ENCODE measurements at places on chromosomes 1 and 21.

DNA sequence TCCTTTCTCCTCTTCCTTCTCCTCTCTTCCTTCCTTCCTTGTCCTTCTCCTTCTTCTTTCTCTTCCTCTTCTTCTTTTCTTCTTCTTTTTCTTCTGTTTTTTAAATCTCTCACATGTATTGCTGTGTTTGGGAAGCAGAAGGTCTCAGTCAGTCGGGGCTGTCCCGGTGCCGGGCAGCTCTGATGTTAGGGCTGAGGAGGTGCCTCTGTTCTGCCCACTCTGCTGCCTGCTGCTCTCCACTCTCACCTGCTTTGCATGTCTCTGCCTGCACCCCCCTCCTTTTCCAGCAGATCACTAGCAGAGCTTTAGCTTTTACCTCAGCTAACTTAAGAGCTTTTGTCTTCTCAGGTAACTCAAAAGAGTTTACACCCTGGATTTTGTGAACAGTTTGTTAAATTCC lies 276.6 kb downstream of the CHRM3 start:
- no peak for DNase-seq

- DNase-seq: no peak
Measured at GRCh38 chr21:36654796-36655325, 44.1 kb upstream of the SIM2 start.

- DNase-seq: no peak
Measured at GRCh38 chr1:17258758-17259130, 9.8 kb downstream of the PADI3 start.

DNA sequence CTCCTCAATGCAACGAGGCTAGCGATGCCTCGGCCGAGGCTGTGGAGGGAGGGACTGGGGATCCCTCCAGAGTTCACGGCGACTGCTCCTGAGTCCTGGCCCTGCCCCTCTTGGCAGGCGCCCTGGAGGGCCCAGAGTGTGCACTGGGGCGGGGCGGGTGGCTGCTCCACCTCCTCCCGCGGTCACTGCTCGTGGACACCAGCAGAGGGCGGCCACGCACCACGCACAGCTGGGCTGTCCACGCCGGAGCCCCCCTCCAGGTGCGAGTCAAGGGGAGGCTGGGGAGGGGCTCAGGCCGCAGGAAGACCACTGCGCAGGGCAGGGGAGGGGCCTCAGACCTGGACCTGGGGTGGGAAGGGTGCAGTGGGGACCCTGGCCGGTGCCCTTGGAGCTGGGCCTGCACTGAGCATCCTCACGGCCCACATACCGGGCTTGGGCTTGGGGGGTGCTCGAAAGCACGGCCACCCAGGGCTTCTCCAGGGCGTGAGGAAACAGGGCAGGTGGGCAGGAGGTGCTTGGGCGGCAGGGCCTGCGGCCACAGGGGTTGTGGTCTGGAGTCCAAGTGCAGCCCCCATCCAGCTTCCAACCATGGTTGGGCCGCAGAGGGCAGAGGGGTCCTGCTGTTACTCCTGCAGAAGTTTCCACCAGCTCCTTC lies 20.6 kb upstream of the TTC34 start:
- DNase-seq: no peak

DNA sequence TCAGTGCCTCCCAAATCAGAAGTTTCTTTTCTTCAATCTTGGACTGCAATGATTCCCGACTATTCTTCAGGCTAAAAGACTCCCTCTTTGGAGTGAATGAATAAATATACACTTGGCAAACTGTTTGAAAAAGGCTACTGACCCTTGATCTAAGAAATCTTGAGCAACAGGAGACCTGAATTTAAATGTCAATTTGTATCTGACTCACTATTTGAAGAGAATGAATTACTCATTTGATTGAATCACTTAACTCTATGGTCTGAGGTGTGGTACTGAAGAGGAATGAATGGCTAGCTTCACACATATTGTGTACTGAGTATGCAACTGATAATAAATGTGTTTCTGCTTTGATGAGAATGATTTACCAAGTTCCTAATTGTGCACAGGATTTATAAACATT lies 4.6 kb upstream of the SMG7 start:
- DNase-seq: no peak

DNA sequence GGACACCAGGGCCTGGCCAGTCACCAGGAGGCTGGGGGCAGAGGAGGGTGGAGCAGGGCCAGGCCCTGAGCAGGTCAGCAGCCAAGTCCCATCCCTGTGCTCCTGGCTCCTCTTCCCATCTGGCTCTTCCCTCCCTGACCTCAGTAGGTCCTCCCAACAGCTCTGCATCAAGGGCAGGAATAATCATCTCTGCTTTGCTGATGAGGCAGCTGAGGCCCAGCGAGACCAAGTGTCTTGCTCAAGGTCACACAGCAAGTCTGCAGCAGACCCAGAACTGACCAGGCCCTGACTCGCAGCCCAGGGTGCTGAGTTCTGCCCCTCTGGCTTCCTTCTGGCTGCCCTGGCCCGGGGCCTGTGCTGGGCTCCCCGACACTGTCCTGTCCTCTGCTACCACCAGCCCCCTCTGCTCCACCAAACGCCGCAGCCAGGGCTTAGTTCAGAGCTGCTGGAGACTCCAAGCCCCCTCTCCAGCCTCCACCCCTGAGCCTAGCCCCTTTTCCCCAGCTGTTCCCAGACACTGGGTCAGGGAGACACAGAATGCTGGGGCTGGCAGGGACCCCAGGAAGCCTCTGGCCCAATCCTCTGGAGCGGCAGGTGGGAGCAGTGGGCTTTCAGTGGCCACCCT lies 224.9 kb downstream of the PTPRU start:
- no peak for DNase-seq

- DNase-seq: peak; percentile 67
Measured at GRCh38 chr1:52055066-52055865, at the start of gene TXNDC12. TSS of gene TXNDC12 (minus strand) at chr1:52055191. CDS start at chr1:52055096, 95 bp downstream.

GRCh38 chr21:28106370-28106890 lies 886.2 kb downstream of the LTN1 start:
- no peak for DNase-seq

- no peak for DNase-seq
Measured at GRCh38 chr1:18261891-18262290, 154.3 kb downstream of the IGSF21 start.

GRCh38 chr1:192552760-192553191 lies 22.8 kb upstream of the RGS1 start:
- DNase-seq: no peak

- DNase-seq: no peak
Measured at GRCh38 chr1:181726320-181727012, 243.1 kb downstream of the CACNA1E start.

- DNase-seq: no peak
Measured at GRCh38 chr1:243438815-243439214, 183.0 kb downstream of the SDCCAG8 start.

GRCh38 chr1:91827087-91827458 lies 58.9 kb downstream of the TGFBR3 start:
- no peak for DNase-seq

GRCh38 chr21:38661889-38662568 lies 143.7 kb upstream of the ETS2 start:
- no peak for DNase-seq

DNA sequence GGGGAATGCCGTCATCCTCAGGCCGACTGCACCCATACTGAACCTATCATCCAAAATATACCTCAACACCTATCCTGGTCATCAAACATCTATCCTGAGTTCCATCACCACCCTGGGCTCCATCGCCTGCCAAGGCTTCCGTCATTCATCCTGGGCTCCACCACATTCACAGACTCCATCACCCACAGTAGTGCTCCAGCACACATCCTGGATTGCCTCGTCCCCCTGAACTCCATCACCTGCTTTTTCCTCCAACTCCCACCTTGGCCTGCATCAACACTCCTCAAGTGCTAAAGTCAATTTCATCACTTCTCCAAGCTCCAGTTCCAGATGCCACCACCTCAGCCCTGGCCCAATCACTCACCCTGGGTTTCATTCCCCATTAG lies 7.8 kb downstream of the MAP3K6 start:
- DNase-seq: no peak

GRCh38 chr1:59028048-59028447 lies 244.2 kb upstream of the JUN start:
- no peak for DNase-seq

- no peak for DNase-seq
Measured at GRCh38 chr1:214650664-214651063, 47.7 kb downstream of the CENPF start.

- DNase-seq: no peak
Measured at GRCh38 chr21:16942703-16943102, 570.1 kb upstream of the CXADR start.

GRCh38 chr1:246373828-246374569 lies 133.1 kb downstream of the SMYD3 start:
- DNase-seq: no peak

GRCh38 chr1:84174051-84174556 lies 30.0 kb downstream of the PRKACB start:
- DNase-seq: no peak

DNA sequence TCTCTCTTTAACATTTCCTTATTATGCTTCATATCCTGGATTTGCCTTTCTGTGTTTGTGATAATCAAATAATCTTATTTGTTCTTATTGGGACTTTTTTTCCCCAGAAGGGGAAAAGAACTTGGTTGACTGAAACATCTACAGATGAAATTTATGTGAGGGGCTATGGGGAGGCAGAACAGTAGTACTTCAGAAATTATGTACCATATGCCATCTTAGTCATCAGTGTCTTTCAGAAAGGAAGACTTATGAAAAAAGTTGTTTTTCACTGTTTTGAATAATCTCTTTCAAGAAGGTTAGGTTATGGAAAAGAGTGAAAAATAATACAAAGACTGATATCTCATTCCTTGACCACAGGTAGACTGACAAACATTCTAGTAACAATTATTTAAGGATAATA lies 30.2 kb upstream of the TRAF5 start:
- no peak for DNase-seq

GRCh38 chr1:154880671-154881070 lies 10.6 kb upstream of the KCNN3 start:
- no peak for DNase-seq

GRCh38 chr1:63269571-63269970 lies 52.8 kb upstream of the FOXD3 start:
- DNase-seq: no peak

DNA sequence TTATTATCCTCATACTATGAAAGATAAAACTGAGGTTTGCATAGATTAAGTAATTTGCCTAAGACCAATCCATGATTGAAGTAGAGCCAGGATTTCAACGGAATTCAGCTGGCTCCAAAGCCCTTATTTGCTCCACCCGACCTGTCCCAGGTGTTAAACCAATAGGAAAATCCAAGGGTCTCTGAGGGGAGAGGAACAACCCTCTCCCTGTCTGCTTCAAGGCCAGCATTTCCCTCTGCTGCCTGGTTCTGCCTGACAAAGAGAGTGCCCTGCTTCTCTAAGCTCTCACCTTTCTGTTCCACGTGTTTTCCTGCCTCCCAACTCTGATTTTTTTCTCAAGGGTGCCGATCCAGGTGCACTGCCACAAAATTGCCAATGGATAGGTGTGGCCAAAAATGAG lies 127.4 kb downstream of the UBE2U start:
- DNase-seq: no peak

- DNase-seq: peak; percentile 24
Measured at GRCh38 chr1:89198491-89199072, at the start of gene GBP4. TSS of gene GBP4 (minus strand) at chr1:89198942. CDS start at chr1:89198834, 108 bp downstream.

DNA sequence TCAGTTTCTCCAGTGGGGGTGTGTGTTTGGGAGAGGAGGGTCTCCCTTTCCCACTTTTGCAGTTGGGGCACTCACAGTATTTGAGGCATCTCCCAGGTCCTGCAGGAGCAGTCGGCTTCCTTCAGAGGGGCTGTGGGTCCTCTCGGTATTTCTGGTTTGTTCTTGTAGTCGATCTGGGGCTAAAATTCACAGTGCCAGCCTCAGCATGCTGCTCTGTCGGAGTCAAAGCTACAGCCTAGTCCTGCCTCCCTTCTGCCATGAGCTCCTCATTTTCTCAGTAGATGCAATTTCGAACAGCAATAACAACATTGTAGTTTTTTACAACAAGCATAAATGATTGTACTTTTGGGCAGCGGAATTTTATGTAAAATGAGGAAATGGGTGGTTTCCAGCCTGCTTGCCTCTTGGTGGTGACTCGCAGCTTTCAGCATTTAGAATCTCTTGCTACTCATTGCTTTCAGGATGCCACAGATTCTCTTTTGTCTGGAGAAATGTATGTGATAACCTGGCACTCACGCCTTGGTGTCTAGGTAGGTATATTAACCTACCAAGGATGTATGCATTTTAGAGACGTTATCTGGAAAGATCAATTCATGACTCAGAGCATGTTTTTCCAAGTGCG lies 82.4 kb upstream of the C21orf91 start:
- no peak for DNase-seq

GRCh38 chr21:36914244-36915013 lies 52.0 kb downstream of the HLCS start:
- no peak for DNase-seq

DNA sequence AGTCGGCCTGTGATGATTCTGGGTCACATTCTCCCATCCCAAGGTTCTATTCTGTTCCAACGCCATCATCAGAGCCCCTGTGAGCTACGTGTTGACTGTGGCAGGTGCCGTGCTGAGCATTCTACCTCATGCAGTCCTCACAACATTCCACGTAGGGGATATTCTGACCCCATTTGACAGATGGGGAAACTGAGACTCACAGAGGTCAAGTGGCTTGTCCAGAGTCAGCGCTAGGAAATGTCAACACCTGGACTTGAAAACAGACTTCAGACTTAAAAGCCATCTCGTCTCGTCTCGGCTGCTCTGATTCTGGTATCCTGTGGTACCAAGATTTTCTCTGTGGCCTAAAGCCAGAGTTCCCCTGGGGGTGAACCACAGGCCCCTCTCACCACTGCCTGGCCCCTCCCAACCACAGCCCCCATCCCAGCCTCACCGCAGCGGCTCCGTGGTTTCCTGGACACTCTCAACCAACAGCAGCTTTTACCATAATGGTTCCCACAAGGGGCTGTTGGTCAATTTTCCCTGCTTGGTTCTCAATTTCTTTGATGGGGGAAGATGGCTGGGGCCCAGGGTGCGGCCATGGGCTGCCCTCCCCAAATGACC lies 39.6 kb downstream of the SDC3 start:
- DNase-seq: peak; percentile 60

GRCh38 chr1:25504706-25505595 lies 38.5 kb upstream of the LDLRAP1 start:
- DNase-seq: no peak

- DNase-seq: no peak
Measured at GRCh38 chr1:201405484-201405831, 6.3 kb upstream of the LAD1 start.

- no peak for DNase-seq
Measured at GRCh38 chr1:47444562-47445465, 7.0 kb downstream of the FOXD2 start.
